NCI-H187 (cell line): ENCODE measurements at places on chromosomes 2 and 18.
A peak's percentile ranks its signal among the peaks of the same experiment; 100 is the strongest.

DNA sequence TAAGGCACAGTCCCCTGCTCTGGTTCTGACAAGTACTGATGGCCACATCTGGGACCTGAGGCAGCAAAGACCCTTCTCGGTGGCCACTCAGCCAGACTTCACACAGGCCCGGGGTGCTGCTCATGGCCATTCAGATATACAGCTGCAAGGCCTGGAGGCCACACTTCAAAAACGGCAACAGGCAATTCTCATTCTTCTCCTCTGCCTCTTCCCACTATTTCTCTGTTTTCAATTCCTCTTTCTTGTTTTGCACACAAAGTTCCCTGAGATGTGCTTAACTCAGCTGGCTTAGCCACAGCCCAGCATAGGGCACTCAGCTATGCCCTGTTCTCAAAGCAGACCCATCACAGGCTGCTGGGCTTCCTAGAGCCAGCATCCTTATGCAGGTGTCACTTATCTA, 29.9 kb downstream of the PTPN18 start:
- DNase-seq = no peak

- DNase-seq = no peak
Measured at GRCh38 chr18:40355726-40356125, 1599.3 kb upstream of the PIK3C3 start.

DNA sequence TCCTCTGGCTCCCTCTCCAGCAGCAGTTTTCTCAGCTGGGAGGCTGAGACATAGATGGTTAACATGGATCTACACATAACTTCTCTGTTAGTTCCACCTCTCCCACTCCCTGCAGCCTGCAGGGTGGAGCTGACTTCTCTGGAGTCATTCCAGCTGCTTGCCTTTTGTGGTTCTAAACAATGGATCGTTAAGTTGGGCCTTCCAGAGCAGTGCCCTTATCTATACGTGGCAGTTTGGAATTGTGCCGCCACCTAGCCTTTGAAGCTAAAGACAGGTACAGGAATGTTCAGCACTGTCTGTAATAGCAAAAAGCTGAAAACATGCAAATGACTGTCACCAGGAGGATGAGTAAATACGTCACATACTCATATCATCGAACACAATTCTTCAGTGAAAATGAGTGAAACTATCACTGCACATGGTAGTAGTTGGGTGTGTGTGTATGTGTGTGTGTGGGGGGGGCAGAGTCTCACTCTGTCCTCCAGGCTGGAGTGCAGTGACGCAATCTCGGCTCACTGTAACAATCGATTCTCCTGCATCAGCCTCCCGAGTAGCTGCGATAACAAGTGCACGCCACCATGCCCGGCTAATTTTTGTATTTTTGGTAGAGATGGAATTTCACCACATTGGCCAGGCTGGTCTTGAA, 50.3 kb downstream of the SH2D6 start:
- DNase-seq = no peak

DNA sequence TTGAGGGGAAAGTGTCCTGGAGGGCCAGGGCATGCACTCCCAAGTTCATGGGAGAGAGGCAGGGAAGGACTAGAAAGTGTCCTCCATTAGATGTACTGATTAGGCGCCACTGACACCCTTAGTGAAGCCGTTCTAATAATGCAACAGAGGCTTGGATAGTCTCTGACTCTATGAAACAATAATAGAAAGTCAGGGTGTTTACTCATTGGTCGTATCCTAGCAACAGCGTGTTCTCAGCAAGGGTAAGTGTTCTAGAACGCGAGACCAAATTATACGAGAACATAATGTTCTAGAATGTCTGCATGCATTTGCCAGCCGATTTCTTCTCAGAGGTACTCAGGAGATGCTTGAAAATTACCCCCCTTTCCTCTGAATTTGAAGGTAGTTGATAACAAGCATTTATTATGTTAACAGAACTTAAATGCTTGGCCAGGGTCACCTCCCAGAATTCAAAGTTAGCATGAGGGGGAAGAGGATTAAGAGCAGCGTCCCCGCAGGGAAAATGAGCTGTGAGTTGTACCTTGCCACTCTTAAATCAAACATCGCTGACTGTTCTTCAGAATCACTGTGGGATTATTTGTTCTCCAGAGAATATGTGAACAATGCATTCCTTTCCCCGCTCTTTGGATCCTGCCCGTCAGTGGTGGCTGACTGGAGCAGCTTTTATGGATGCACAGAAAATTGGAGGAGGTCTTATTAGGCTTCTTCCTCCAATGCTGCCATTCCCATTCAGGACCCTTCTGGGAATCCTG, 33.7 kb upstream of the PDIA6 start:
- DNase-seq = no peak

- no peak for DNase-seq
Measured at GRCh38 chr2:33411765-33412164, 64.7 kb upstream of the RASGRP3 start.

GRCh38 chr2:214255046-214255445, 155.8 kb upstream of the VWC2L start:
- DNase-seq = no peak

- DNase-seq = no peak
Measured at GRCh38 chr18:58310517-58310916, 266.5 kb downstream of the NEDD4L start.

DNA sequence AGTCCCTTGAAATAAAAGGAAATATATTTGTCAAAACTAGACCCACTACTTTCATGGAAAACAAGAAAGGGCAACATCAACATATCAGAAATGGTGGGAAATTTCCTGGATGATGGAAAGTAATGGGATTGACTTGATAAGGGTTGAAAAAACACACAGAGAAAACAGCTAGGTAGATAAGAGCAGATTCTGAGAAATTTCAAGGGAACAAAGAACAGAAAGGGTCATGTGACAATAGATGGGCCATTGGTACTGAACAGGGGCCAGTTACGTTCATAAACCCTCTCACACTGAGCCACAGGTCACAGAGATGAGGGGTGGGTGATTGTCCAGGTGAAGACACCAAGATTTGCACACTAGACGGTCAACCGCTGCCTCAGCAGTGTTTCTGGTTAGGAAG, 98.7 kb downstream of the QPCT start:
- DNase-seq = no peak

DNA sequence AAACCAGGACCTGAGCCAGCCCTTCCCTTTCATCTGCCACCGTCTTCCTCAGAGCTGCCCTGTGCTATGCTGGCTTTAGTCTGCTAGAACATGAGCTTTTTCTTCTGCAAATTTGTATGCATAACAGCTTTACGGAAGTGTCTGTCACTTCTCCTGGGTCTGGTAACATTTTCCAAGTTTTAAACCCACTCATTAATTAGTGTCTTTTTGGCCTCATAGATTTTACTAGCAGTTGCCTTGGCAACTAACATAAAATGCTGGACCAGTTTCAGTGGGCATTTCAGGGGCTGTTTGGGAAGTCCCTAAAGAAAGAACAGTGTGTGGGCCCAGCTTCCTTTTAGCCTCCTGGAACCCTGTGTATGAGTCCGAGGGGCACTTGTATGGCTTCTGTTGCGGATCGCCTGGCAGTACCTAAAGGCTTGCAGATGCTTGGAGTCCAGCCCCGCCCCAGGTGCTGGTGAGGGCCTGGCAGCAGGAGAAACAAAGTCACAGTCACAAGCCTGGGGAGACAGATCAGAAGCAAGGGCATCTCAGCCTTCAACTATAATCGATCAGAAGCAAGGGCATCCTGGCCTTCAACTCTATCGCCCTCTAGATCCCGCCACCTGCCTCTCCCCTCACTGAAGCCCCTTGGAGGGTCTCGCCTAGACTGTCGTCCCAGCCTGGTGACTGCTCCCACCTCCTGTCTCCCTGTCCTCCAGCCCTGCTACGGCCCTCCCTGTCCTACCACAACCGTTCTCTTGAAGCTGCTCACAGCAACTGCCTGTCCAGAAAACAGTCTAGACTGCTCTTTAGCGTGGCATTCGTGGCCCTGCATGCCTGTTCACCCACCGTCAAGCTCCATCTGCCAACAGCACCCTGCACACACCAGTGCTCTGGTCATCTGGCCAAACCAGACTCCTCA, 36.8 kb upstream of the MAPRE3 start:
- DNase-seq = no peak

GRCh38 chr2:149329489-149330126, 779 bp upstream of the LYPD6 start:
- no peak for DNase-seq

GRCh38 chr2:216768908-216769411, 73.6 kb upstream of the IGFBP5 start:
- DNase-seq = no peak

DNA sequence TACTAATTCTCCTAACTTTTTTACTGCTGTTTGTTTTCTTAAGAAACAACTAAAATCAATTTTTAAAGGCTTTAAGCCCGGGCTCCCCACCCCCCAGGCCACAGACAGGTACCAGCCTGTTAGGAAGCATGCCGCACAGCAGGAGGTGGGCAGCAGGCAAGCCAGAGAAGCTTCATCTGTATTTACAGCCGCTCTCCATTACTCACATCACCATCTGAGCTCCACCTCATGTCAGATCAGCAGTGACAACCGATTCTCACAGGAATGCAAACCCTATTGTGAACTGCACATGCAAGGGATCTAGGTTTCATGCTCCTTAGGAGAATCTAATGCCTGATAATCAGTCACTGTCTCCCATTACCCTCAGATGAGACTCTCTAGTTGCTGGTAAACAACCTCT, 517.0 kb downstream of the NRXN1 start:
- peak; percentile 15 for DNase-seq

GRCh38 chr18:12515550-12515949, 107.8 kb downstream of the PRELID3A start:
- no peak for DNase-seq
